Stimulated activated CD8-positive, alpha-beta memory T cell treated with anti-CD3 and anti-CD28 coated beads, Interleukin-7, amount 100 ng/mL, for 24 hours (primary cell): ENCODE measurements at places on chromosomes 5 and 9.

- DNase-seq: no peak
These were observed 297.8 kb downstream of the CWC27 start for GRCh38 chr5:65066387-65067146.

DNA sequence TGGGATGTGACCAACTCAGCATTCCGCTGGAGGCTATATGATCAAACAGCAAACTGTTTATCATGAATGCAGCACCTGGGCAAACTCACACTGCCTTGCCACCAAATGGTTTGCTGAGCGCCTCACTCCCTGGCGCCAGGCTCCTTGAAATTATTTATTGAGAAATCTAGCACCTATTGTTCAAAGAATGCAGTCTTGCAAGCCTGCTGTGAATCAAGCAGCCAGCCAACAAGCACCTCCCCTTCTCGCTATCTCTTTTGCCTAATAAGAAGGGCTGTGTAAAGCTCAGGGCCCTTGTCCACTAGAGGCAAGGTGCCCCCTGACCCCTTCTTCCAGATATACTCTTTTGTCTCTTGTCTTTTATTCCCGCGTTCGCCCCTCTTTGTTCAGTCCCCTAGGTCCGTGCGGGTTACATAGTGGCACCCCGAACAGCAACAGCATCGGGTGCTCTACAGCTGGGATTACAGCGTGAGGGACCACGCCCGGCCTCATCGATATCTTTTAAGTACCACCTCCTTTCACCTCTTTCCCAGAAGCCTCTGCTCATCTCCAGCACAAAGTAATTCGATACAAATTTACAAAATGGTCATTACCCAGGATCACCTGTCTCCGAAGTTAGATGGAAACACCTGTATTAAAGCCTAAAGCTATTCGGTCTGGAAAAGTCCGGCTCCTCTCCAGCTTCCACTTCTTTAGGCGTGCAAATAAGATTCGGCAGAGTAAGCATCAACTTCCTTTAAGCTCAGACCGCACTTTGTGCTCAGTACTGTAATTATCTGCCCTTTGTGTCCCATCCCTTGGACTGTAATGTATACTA lies 896 bp downstream of the RIGI start:
- DNase-seq: no peak

- no peak for DNase-seq
These were observed 117.6 kb upstream of the ANKRD55 start for GRCh38 chr5:56350597-56351170.

DNA sequence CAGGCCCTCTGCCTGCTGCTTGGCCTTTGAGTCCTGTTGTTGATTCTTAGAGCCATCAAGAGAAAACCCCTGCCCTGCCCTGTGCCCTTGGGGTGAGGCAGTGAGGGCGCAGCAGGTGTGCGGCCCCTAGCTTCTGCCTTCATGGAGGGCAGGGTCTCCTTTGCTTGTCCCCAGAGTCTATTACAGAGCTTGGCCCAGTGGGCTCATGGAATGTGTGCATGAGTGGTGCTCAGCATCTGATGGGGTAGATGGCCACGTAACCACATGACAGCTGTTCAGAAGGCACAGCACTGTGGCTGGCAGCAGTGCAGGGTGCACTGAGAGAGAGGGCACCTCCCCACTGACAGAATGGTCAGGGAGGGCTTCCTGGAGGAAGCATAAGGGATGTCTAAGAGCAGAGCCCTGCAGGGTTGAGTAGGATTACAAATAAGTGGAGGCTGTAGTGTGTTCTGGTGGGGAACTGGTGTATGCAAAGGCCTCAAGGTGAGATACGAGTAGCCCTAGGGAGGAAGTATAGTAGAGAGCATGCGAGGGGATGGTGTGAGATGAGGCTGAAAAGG lies 70.8 kb downstream of the MACROH2A1 start:
- DNase-seq: no peak

GRCh38 chr5:176788941-176789872 lies 21.2 kb upstream of the UNC5A start:
- DNase-seq: no peak
